ENCODE measurements at places on chromosomes 7 and 10.

DNA sequence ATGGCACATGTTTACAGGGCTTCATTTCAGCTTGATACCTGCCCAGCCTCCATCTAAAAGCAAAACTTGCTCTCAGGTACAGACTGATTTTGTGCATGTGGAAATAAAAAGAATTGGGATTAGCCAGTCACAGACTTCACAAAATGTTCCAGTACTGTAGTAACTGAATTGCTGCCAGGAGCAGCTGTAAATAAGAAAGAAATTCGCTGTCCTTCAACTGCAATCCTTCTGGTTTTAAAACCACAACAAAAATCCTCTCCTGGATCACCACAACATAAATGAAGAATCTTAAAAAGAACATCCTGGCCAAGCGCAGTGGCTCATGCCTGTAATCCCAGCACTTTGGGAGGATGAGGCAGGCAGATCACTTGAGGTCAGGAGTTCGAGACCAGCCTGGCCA is 3.9 kb upstream of the MIOS start:
- no peak for DNase-seq

GRCh38 chr10:20740120-20740519 is 157.0 kb downstream of the NEBL start:
- DNase-seq: no peak

DNA sequence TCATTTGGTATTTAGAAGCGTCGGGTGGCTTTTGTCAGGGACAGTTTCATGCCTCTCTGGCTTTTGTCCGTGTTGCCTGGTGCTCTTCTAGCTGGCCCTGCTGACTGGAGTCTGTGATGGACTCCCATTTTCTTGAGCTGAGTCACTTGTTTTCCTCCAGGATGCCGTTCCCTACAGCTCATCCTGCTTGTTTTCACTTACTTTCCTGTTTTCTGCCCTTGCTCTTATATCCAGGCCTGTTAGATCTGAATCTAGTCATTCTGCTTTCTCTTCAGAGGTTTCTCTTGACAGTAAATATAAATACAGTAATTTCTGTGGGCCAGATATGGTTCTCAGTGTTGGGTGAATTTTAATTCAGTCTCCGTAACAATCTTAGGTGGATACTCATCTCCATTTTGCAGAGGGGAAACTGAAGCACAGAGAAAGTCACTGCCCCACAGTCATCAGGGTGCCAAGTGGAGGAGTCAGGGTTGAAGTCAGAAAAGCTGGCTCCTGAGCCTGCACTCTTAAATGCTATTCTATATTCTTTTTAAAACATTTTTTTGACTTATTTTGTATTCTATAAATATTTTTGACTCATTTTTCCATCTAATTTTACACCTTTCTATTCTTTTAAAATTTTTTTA is 85.4 kb downstream of the CCNY start:
- DNase-seq: no peak

- DNase-seq: no peak
Measured at GRCh38 chr10:22710139-22710745, 4.1 kb downstream of the PIP4K2A start.

GRCh38 chr7:128827971-128828711 is 2.1 kb upstream of the FLNC start:
- no peak for DNase-seq

DNA sequence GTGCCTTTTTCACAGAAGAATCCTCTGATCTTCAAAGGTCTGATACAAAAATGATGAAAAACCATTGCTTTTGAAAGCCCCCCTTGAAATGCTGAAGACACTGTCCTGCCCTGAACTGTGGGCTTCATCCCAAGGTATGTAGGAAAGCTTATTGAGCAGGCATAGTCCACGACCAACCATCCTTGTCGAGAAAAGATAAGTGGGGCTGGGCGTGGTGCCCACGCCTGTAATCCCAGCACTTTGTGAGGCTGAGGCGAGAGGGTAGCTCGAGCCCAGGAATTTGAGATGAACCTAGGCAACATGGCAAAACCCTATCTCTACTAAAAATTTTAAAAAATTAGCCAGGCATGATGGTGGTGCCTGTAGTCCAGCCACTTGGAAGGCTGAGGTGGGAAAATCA is 25.6 kb downstream of the TACR2 start:
- DNase-seq: no peak

DNA sequence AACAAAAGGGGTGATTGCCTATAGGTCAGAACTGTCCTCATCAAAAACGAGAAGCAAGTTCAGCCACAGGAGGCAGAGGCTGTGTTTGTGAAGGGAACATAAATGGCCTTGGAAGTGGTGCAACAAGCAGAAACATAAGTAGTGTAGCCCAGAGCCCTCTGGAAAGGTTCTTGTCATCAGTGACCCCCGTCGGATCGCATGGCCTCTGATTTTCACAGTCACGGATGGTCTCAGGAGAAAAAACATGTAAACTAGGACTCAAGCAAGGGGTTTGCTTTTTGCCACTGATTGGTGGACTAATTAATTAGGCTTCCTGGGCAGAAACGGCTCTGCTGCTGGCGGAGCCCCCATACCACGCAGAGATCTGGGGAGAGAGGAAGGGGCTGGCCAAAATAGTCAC is 496.5 kb upstream of the MKI67 start:
- no peak for DNase-seq

DNA sequence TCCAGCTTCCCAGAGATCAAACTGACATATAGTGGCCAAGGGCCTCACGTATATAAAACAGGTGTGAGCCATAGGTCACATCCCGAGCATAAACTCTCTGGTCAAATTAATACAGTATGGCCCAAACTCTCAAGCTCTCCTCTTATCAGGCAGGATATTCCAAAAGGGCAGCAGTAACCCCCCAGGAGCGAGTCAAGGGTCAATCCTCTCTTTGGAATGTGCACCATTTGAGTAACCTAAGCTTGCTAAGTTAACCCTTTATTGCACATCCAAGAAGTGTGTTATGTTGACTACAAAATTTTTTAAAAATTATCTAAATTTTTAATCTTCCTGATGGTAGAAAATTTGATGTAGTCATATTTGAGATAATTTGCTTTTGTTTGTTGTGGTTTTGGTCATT is 4.5 kb upstream of the TRIM24 start:
- no peak for DNase-seq

GRCh38 chr10:130440971-130441370 is 304.8 kb downstream of the GLRX3 start:
- DNase-seq: no peak

DNA sequence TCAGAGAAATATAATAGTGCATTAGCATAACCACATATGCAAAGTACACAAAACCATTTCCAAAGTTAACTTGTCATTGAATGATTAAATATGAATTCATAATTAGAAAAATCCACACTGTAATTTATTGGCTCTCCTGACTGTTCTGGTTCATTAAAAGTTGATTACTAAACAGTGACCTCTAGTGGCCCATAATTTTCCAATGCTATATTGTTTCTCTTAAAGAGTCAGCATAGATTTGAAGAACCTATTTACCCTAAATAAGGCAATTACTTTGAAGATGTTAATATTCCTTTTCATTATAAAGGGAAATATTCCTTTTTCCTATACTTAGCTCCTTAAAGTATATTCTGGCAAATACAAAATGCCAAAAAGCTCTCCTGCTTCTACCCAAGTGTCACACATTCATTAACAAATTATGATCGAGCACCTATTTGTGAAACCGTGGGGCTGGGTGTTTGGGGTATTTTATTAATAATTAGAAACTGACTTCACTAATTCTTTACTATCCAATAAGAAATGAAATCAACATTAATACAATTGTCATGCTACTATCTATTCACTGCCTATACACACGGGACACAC is 86.2 kb downstream of the HIBADH start:
- peak; percentile 19 for DNase-seq

GRCh38 chr7:26368542-26368941 is 76.9 kb downstream of the SNX10 start:
- no peak for DNase-seq

DNA sequence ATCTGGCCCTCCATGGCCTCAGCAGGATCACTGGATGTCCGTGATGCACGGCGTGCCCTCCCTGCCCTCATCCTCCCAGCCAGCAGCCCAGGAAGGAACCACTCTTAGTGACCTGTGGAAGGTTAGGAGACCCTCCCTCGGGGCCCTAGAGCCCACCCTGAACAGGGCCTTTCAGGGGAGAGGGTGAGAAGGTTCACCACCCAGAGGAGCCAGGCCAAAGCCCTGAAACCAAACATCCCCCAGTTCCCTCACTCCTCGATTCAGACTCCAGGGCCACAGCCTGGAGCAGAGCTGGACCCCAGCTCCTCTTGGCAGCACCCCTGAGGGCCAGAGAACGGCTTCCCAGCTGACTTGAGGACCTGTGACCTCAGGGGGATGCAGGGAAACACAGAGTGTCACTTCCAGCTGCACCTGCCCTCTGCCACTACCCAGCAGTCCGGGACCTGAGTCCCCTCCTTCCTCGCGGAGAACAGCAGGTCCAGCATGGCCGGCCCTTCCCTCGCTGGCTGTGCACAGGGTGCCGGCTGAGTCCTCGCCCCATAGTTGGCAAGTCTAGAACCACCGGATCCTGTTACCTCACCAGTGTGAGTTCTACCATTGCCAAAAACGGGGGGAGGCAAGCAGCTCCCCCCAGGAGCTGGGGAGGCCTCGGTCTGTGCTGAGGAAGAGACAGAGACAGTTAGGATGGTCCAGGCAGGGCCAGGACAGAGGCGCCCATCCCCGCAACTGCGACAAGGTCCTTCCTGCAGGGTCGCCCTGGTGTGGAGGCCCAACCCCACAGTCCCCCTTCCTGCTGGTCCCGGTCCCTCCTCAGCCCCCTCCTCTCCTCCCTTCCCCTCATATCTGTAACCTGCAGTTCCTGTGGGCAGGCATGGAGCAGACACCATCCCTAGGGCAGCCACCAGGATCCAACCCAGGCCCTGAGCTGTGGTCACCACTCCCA is 158.6 kb downstream of the NRF1 start:
- no peak for DNase-seq

DNA sequence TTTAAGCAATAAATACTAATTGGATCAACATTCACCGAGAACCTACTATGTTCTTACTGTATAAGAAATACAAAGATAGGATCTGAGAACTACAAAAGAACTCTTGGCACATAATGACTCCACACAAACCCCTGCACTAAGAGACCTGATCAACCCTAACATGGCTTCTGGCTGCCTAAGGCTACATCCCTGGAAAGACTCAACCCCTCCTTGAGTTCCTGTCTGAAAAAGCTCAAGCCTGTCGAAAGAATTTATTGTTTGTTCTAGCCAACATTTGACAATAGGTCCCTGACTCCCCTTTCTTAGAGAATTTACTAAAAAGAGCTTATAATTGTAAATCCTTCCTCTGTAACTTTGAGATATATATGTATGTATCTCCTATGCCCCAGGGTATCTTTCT is 125.3 kb upstream of the SGCE start:
- no peak for DNase-seq

DNA sequence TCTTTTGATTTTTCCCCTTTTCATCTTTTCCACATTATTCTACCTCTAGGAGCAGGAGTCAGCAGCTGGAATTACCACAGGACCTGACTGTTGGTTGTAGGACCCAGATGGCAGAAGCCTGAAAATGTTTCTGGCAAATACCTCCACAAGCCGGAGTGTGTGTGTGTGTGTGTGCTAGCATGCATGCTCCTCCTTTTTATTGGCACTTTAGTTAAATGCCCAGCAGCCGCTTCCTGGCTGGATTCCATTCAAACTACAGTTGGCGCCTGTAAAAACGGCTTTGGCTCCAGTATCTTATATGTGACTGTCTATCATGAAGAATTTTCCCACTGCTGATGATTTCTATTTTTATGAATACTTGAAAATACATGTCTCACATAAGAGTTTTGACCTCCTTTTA is 319.7 kb upstream of the SP4 start:
- DNase-seq: no peak

GRCh38 chr10:132899054-132899750 is 43.2 kb downstream of the CFAP46 start:
- DNase-seq: no peak

- DNase-seq: no peak
Measured at GRCh38 chr7:151677581-151678226, 158.0 kb upstream of the RHEB start.

- no peak for DNase-seq
Measured at GRCh38 chr10:30870896-30871295, 160.8 kb downstream of the ZNF438 start.

DNA sequence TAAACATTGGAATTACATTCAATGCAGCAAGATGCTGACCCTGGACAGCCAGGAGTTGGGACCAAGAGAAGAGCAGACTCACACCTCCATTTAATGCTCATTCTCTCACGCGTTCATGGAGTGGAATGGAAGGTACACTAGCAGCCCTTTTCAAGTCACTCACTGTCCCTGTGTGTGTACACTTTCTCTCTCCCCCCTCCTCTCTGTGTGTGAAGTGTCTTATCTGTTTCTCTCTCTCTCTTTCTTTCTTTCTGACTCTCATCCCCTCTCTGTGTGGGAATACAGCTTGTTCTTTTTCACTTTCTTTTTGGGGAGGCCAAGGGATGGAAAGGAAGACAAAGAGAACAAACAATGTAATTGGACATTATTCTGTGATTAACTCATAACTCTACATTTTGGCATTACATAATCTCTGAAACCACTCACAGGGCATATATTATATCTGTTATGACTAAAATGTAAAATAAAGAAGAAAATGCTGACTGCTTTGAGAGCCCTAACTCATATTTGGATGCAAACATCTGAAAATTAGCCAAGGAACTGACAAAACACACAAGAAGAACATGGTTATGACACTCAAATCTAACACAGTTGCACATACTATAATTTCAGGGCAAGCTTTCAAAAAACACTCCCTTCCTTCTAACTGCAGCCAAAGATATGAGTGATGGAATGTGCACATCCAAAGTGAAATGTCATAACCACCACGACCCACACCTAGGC is 188.8 kb downstream of the PARD3 start:
- no peak for DNase-seq

DNA sequence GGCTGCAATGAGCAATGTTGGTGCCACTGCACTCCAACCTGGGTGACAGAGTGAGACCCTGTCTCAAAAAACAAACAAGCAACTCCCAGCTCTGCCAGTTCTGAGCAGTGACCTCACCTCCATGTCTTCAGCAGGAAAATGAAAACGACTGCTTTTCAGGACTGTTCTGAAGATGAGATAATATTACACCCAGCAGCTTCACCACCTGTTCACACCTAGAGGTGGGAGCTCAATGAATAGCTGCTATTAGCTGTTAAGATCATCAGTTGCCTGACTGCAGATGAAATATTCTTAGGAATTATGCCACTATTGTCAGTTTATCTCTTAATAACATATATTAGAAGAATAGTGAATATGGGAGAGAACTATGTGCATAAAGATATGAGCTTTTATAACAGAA is 48.4 kb upstream of the CYTH3 start:
- DNase-seq: no peak

DNA sequence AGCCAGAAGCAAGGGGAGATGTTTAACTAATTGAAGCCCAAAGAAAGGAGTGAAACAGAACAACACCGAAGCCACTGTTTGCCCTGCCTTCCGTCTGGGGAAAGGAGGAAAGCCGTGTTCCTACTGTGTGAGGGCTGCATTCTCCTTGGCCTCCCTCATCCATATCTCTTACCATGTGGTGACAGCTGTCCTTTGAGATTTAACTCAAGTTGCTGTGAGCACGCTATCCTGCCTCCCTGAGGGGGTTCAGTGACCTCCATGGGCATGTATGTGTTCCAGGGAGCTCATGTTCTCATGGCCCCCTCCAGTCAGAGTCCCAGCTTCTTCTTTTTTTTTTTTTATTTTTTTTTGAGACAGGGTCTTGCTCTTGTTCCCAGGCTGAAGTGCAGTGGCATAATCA is 26.2 kb upstream of the CRHR2 start:
- no peak for DNase-seq
